ENCODE measurements at places on chromosomes 4 and X.

- DNase-seq, result no peak
Observed at GRCh38 chr4:179325181-179325580, 1882.9 kb upstream of the AGA start.

- DNase-seq, result no peak
Observed at GRCh38 chr4:40583850-40584439, 45.7 kb downstream of the RBM47 start.

DNA sequence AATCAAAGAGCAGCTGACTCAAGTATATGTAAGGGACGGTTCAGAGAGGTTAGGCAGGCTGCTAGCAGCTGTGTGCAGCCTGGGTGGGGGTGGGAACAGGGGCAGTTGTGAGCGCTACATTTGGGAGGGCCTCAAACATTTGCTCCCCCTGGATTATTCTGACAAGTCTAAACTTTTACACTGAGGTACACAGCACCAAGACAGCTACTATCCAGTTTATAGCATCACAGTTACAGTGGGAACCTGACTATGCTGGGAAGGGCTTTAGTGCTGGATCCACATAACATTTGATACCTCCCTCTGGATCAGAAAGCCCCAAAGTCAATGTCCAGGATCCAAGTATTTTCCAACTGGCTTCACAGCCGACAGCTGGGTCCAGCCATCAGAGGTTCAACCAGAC lies 55.8 kb upstream of the GIMD1 start:
- no peak for DNase-seq

DNA sequence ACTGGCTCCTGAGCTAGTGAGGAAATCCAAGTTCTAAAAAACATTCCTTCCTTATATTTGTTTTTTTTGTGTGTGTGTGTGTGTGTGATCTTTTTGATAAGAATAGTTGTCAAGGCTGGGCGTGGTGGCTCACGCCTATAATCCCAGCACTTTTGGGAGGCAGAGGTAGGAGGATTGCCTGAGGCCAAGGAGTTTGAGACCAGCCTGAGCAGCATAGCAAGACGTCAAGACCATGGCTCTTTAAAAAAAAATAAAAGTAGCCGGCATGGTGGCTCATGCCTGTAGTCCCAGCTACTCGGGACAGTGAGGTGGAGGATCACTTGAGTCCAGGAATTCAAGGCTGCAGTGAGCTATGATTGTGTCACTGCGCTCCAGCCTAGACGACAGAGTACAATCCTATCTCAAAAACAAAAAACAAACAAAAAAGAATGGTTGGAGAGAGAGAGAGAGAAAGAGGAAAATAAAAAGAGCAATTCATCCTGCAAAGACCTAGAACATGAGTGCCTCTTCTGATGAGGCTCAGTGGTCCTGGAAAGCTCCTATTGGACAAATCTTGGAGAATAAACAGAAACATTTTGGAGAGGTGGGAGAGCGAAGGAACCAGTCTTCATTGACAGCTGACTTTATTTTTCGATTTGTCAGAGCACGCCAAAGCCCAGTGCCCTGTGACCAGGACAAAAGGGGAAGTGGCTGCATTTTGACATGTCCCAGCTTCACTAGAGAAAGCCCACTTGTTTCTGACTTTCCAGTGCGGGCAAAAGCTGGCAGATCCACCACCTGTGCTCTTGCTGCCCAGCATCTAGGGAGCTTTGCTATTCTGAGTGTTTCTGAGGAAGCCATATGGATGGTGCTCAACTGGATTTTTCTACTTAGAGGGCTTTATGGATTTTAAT lies 244.7 kb downstream of the PALLD start:
- DNase-seq, result no peak

DNA sequence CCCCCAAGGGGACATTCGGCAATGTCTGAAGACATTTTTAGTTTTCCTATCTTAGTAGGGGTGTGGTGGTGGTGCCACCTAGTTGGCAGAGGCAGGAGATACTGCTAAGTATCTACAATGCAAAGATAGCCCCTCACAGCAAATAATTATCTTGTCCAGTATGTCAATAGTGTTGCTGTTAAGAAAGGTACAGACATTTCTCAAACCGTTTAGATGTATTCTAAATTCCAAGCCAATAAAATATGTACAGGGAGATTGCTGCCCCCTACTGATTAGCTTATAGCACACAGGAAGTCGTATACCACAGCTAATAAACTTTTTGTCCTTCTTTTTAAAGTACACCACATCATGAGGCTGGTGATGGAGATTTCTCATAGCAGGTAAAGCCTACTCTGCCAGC lies 260.5 kb downstream of the TMA16 start:
- no peak for DNase-seq

DNA sequence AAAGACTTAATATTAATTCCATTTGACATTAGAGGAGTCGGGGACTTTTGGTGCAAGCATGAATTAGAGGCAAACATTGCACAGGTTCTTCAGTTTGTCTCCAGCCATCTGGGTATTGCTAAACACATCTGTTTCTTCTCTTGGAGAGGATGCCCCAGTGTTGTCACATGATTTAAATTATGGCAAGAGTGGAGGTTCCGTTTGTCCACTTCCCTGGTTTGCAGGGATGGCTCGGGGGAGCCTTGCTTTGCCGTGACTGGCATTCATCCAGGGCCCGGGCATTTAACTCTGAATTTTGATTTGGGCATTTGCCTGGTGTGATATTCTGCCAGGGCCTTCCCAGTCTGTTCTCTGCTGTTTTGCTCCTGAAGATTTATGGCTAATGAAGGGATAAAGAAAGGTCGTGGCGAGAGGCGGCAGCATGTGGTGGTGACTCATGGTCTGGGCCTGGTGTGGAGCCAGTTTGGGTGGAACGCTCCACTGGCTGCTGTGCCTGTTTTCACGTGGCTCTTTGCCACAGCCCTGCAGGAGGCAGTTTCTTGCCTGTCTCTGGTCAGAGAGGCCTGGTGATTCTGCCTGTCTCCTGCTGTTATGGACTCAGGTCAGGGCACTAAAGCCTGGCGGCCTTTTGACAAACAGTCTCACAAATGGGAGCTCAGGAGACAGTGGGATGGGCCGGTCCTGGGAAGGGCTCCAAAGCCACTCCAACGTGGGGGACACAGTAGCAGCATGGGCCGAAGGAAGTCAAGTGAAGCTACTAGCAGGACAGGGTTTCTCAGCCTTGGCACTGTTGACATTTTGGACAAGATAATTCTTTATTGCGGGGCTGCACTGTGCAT lies 99.4 kb upstream of the PGRMC2 start:
- no peak for DNase-seq

- DNase-seq, result no peak
Observed at GRCh38 chr4:164753873-164754488, at the start of gene SMIM31. Gene SMIM31 (plus strand): TSS chr4:164754131. CDS start chr4:164770444, 16,313 bp downstream.

GRCh38 chrX:69543572-69543971 lies 39.4 kb downstream of the NALF2 start:
- DNase-seq, result no peak

DNA sequence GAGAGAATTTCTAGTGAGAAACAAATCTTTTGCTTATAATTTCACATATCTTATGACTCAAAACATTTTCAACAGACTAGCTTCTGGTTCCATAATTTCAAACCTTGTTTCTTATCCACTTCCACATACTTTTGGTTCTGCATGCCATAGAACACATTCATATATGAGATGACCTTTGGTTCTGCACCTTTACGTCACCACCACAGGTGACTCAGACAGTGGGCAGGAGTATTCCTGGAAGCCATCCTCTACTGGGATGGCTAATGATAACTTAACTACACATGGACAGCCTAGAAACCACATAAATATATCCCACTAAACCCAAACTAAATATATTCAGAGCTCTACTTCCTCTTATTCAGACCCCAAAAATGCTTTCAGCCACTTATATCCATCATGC lies 133.3 kb downstream of the DCK start:
- DNase-seq, result no peak

GRCh38 chr4:154485127-154485773 lies 6.3 kb downstream of the DCHS2 start:
- no peak for DNase-seq

DNA sequence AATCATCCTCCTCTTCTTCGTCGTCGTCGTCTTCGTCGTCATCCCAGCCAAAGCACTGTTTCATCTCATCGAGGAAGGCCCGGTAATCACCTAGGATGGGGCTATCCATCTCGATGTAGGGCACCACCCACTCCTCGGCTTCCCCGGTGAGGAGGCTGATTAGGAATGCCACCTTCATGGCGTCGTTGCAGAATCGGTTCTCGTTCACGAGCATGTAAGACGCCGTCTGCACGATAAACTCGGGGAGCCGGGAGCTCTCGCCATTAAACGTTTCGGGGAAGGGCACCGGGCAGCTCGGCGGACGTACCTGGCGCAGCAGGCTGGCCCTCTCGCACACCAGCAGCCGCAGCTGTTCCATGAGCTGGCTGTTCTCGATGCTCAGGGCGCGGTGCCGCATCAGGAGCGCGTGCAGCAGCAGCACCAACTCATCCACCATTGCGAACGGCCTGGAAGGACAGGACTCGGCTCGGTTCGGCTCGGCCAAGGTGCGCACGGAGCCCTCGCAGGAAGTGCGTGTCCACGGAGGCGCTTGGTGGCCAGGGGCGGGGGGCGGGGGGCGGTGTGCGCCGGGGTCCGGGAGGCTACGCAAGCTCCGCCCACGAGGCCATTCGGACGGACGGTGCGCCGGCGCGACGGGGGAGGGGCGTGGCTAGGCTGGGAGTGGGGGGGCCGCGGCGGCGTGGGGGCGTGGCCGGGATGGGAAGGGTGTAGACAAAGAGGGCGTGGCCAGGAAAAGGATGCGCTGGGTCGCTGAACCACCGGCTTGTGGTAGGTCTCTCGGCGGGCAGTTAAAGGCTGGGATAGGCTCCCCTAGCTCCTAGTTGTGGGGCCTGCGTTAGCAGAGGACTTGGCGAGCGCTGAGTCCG lies at the start of gene LDOC1:
TSS of gene LDOC1 (minus strand) at position 544 of the 866 bp plus-strand sequence. CDS start at position 436, 108 bp downstream.
- peak; percentile 31 for DNase-seq

DNA sequence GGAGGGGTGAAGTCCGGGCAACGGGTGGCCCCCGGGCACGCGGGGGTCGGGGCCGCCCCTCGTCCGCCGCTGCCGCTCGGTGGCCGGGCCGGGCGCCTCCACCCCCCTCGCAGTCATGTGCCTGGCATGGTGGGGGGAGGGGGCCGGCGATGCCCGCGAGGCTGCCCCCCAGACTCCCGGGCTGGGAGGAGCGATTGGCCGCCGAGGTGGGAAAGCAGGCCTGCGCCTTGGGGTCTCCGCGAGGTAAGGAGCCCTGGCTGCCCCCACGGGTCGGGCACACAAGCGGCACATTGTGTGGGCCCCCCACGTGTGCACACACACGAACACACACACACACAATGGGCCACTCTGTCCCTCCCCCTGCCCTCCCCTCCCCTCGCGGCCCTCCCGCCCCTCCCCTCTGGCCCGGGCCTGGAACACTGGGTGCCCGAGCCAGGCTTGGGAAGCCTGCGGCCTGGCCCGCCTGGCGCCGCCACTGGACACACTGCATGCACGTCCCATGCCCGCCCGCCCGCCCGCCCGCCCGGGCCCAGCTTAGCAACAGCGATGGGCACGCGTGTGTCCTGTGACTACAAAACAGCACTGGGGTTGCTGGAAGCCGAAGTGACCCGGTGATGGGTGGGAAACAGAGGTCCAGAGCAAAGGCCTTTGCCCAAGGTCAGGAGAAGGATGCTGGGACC lies 1.3 kb downstream of the SLC6A8 start:
- DNase-seq, result no peak

DNA sequence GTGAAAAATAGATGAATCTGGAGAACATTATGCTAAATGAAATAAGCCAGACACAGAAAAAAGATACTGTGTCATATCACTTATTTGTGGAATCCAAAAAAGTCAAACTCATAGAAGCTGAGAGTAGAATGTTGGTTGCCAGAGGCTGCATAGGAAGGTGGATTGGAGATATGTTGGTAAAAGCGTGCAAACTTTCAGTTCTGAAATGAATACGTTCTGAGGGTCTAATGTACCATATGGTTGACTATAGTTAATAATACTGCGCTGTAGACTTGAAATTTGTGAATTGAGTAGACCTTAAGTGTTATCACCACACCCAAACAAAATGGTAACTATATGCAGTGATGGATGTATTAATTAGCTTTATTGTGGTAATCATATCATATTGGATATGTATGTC lies 45.0 kb upstream of the UPRT start:
- no peak for DNase-seq

DNA sequence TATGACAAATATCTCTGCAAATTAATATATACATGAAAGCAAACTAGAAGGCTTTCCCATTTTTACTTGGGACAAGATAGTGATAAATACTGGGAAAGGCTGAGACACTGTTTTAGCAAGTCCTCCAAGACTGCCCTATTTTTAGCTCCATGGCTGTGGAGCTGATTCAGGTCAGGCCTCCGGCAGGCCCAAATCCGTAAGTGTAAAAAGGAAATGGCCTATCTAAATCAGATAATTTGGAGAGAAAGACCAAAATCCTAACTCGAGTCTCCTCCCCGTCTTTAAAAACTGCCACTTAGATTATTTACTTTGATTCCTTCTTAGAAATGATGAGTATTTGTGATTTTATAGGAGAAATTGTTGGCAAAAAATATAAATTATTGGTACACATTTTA lies 2.9 kb downstream of the OTUD4 start:
- DNase-seq, result no peak

GRCh38 chr4:109803924-109804571 lies 2.2 kb upstream of the CFI start:
- no peak for DNase-seq

- no peak for DNase-seq
Observed at GRCh38 chr4:188955066-188955465, 815.8 kb downstream of the TRIML1 start.

- DNase-seq, result no peak
Observed at GRCh38 chr4:3186609-3187008, 62.4 kb upstream of the MSANTD1 start.

- DNase-seq, result no peak
Observed at GRCh38 chr4:168908851-168909273, 101.2 kb downstream of the CBR4 start.

GRCh38 chr4:119099227-119099810 lies 36.3 kb upstream of the MYOZ2 start:
- no peak for DNase-seq

Data from activated CD4-positive, CD25-positive, alpha-beta regulatory T cell treated with anti-CD3 and anti-CD28 coated beads, Interleukin-2, amount 50 U/mL, for 16 hours (primary cell).